ENCODE measurements at places on chromosomes 7 and 10.
A peak's percentile ranks its signal among the peaks of the same experiment; 100 is the strongest.

DNA sequence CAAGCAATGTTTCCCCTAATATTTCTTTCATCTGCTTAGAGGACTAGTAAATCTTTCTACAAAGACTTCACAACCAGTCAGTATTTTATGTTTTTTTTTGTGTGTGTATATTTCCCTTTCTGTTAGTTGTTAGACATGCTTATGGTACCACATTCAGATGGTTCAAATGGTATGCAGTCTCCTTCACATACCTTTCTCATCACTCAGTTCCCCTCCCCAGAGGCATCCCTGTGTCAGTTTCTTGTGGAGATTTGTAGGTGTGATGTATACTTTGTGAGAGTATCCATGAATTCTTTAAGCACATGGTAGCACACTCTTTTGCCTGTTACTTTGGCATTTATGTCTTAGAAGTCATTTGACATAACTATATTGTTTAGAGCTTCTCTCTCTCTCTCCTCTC, 4.4 kb downstream of the ZNF485 start:
- H3K27ac ChIP-seq = no peak overlapping the region
- DNase-seq = no peak
- H3K4me1 ChIP-seq = peaks cover 56% of the 10 kb centered on the region

- H3K4me3 ChIP-seq = no peak overlapping the region
- peaks cover 3% of the 10 kb centered on the region for H3K4me1 ChIP-seq
- DNase-seq = no peak
- H3K27ac ChIP-seq = no peak overlapping the region
These were observed 16.9 kb downstream of the SLC13A4 start for GRCh38 chr7:135711139-135711469.

GRCh38 chr7:155173905-155174304, 103.8 kb downstream of the HTR5A start:
- no peaks in the 10 kb centered on the region for H3K36me3 ChIP-seq
- no peaks in the 10 kb centered on the region for H3K4me1 ChIP-seq
- no peak for DNase-seq
- peaks cover 21% of the 10 kb centered on the region for H3K27me3 ChIP-seq

GRCh38 chr7:33495207-33495606, 365.8 kb downstream of the BBS9 start:
- H3K27me3 ChIP-seq = no peaks in the 10 kb centered on the region
- no peaks in the 10 kb centered on the region for H3K4me1 ChIP-seq
- H3K4me3 ChIP-seq = no peak overlapping the region
- DNase-seq = no peak
- no peaks in the 10 kb centered on the region for H3K36me3 ChIP-seq

DNA sequence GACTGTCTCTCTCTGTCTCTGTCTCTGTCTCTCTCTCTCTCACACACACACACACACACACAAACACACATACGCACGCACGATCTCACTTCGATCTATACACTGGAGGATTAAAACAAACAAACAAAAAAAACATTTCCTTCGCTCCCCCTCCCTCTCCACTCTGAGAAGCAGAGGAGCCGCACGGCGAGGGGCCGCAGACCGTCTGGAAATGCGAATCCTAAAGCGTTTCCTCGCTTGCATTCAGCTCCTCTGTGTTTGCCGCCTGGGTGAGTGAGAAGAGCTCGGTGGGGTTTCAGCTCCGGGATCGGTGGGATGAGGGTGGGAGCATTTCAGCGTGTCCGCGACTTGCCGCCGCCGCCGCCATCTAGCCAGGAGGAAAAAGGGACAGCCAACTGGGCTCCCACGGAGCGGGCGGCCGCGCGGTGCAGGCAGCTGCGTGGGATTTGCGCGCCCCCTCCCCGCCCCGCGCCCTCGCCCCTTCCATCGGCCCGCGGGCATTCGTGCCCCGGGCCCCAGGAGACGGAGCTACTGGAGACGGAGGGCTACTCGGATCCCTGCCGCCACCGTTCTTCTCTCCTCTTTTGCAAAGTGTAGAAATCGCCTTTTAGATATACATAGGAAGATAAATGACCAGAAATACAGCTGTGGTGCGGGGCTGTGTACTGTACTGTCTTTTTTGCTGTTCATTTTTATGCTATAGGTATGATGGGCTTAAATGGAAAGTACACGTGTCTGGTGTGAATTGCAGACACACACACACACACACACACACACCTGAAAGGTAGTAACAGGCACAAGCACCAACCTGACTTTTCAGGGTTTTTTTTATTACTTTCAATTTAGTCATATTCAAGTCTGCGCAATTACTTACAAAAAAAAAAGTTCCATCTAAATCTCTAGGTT, 581 bp downstream of the PTPRZ1 start:
- DNase-seq = no peak
- no peak overlapping the region for H3K27ac ChIP-seq
- H3K36me3 ChIP-seq = no peaks in the 10 kb centered on the region
- H3K27me3 ChIP-seq = peaks cover 48% of the 10 kb centered on the region

GRCh38 chr7:131170440-131171271, 157.0 kb upstream of the MKLN1 start:
- no peak overlapping the region for H3K4me3 ChIP-seq
- DNase-seq = no peak
- no peaks in the 10 kb centered on the region for H3K27me3 ChIP-seq
- H3K36me3 ChIP-seq = no peaks in the 10 kb centered on the region
- H3K4me1 ChIP-seq = no peaks in the 10 kb centered on the region
- no peak overlapping the region for H3K27ac ChIP-seq

DNA sequence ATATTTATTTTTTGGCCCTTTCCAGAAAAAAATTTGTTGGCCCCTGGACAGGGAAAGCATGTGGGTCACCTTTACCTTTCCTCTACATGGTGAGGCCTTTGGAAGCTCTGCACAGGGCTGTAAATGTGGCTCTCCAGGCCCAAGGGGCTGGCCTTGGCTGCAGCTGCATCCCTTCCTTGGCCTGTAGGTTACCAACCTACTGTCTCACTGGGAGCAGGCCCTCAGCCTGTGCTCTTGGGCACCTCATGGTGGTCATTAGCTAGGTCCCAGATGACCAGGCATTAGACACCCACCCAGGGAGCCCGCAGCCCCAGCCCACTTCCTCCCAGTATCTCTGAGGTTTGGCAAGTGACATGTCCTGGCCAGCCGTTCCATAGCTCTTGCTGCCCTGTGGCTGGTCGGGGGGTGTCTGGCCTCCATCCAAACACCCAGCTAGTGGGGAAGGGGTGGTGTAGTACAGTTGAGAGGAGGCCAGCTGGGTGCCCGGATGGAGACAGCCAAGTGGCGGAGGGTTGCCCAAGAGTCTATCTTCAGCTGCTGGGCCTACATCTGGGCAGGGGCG, 7.1 kb upstream of the CPA5 start:
- no peak overlapping the region for H3K27ac ChIP-seq
- no peak overlapping the region for H3K4me3 ChIP-seq
- peaks cover 4% of the 10 kb centered on the region for H3K4me1 ChIP-seq
- H3K36me3 ChIP-seq = no peaks in the 10 kb centered on the region
- no peaks in the 10 kb centered on the region for H3K27me3 ChIP-seq

DNA sequence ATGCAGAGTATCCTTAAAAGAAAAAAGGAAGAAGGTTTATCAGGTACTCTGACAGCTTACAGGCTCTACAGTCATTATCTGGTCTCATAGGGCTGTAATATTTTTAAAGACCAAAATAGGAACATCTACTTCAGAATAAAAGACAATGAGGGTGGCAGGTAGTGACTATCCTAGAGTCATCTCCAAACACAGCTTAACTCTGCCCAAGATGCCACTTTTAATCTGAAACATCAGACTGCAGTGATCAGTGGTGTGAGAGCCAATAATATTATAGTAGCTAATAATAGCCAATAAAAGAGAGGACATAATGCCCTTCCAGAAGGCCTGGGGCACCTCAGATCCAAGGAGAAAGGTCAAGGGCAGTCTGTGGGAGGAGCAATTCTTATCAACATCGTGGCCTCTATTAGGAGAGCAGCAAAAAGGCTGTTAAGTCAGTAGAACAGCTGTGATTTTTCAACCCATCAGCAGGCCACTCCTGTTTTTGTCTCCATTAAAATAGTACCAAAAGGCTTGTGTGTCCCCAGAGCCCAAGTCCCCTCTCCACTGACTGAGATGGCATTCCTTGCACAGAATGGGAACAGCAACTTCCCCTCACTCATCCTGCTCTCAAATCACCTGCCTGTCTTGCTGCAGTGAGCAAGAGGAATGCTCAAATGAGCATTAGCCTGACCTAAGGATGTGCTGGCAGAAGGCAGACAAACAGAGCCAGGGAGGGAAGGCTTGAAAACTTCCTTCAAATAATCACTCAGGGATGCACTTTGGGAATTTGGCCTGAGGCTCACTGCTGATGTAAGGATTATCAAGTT, 20.7 kb upstream of the SPOCK2 start:
- H3K27me3 ChIP-seq = no peaks in the 10 kb centered on the region
- no peak for DNase-seq
- H3K4me1 ChIP-seq = peaks cover 77% of the 10 kb centered on the region
- peak overlapping the region; percentile 93 for H3K27ac ChIP-seq
- H3K36me3 ChIP-seq = peaks cover 39% of the 10 kb centered on the region

DNA sequence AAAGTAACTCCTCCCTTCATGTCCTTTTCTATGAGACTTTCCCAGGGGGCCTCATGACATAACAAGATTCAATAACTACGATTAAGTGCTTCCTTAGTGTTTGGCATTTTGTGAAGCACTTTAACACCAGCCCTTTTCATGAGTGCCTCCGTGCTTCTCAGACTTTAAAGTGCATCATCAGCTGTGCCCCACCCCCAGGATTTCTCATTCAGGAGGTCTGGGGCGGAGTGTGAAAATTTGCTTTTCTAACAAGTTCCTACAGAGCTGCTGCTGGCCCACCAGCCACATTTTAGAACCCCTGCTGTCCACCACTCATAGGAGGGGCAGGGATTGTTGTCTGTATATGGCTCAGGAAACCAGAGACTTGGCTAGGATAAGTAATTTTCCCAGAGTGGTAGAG, 445.3 kb downstream of the LRMDA start:
- H3K36me3 ChIP-seq = no peaks in the 10 kb centered on the region
- no peak overlapping the region for H3K4me3 ChIP-seq
- H3K27me3 ChIP-seq = peaks cover 16% of the 10 kb centered on the region
- no peak overlapping the region for H3K27ac ChIP-seq
- DNase-seq = no peak

DNA sequence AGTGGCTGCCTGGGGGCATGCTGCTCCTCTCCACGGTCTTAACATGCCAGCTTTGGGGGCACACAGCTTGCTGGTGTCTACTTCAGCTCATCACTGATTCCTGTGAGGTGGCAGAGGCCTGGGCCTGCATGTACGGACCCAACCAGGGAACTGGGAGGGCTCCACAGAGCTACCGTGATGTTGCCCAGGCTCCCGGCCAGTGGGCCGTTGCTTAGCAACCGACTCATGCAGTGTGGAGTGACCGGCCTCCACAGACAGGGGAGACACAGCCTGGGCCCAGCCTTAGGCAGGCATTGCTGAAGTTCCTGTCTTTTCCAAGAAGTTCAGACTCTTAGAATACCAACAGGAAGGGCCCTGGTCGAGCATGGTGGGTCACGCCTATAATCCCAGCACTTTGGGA, 25.8 kb upstream of the SH2B2 start:
- H3K4me3 ChIP-seq = no peak overlapping the region
- H3K27ac ChIP-seq = no peak overlapping the region
- no peaks in the 10 kb centered on the region for H3K27me3 ChIP-seq
- H3K36me3 ChIP-seq = no peaks in the 10 kb centered on the region
- no peak for DNase-seq
- no peaks in the 10 kb centered on the region for H3K4me1 ChIP-seq

DNA sequence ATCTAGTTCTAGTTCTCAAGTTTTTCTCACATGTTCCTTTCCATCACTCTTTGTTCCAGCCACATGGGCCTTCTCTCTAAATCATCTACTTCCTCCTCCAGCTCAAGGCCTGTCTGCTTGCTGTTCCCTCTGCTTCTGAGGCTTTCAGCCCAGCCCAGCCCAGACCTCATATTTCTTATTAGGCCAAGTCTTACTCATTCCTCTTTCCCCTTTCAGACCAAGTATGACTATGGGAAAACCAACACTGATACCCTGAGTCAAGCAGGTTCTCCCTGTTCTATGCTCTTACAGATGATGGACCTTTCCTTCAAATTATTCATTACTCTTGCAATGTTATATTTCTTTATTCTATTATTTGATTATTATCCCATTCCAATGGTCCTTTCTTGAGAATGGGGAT, 80.3 kb upstream of the SEM1 start:
- H3K36me3 ChIP-seq = no peaks in the 10 kb centered on the region
- no peak for DNase-seq
- H3K27ac ChIP-seq = no peak overlapping the region
- H3K4me1 ChIP-seq = no peaks in the 10 kb centered on the region
- no peak overlapping the region for H3K4me3 ChIP-seq

DNA sequence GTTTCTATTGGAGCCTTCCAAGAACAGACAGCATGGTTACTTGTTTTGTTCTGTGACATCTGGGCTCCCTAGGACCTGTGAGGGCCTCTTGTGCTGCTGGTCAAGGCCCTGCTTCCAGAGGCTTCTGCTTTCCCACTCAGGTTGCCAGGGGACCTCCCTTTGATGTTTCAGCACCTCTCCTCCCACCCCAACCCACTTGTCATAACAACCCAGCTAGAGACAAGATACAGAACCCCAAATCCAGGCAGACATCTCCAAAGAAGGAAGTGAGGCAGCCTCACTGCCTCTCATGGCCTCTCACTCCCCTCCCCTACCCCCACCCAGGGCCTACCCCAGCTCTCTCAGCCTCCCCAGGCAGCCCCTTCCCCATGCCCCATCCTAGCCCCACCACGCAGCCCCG, 11.3 kb downstream of the NFKB2 start:
- peak overlapping the region; percentile 63 for H3K27ac ChIP-seq
- DNase-seq = no peak
- H3K36me3 ChIP-seq = peaks cover 25% of the 10 kb centered on the region
- peaks cover 37% of the 10 kb centered on the region for H3K4me1 ChIP-seq
- H3K4me3 ChIP-seq = no peak overlapping the region

GRCh38 chr7:39271402-39271801, 293.7 kb downstream of the POU6F2 start:
- no peaks in the 10 kb centered on the region for H3K36me3 ChIP-seq
- H3K27ac ChIP-seq = no peak overlapping the region
- H3K4me3 ChIP-seq = no peak overlapping the region
- no peaks in the 10 kb centered on the region for H3K4me1 ChIP-seq

GRCh38 chr7:40288827-40289226, 154.0 kb downstream of the SUGCT start:
- H3K4me3 ChIP-seq = no peak overlapping the region
- no peaks in the 10 kb centered on the region for H3K4me1 ChIP-seq
- H3K27me3 ChIP-seq = no peaks in the 10 kb centered on the region
- H3K36me3 ChIP-seq = no peaks in the 10 kb centered on the region
- DNase-seq = no peak
- H3K27ac ChIP-seq = no peak overlapping the region

DNA sequence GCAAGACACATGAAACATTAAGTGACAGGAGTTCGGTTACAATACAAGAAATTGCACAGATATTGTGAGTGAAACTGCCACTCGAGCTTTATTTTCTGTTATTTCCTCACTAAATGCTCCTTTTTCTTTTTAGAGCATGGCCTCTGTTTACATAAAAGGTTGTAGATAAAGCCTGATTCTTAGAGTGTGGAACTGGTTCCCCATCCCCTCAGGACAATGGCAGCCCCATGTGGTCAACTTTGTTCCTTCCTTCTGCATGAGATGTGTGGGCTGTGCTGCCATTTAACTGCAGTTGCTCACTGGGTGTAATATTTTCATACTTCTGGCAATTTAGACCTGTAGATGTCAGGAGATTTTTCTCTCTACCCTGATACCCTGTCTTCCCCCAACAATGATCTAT, 70.2 kb downstream of the LRGUK start:
- no peak for DNase-seq
- no peaks in the 10 kb centered on the region for H3K4me1 ChIP-seq

All from activated T-cell treated with anti-CD3 and anti-CD28 coated beads, Interleukin-2, amount 50 U/mL, for 24 hours (primary cell).